SHP77 (cell line): ENCODE measurements at places on chromosomes 4 and X.

- no peak for DNase-seq
Observed at GRCh38 chr4:151581570-151581969, 172.6 kb downstream of the FHIP1A start.

- DNase-seq: no peak
Observed at GRCh38 chr4:38071801-38072431, 111.7 kb downstream of the PTTG2 start.

DNA sequence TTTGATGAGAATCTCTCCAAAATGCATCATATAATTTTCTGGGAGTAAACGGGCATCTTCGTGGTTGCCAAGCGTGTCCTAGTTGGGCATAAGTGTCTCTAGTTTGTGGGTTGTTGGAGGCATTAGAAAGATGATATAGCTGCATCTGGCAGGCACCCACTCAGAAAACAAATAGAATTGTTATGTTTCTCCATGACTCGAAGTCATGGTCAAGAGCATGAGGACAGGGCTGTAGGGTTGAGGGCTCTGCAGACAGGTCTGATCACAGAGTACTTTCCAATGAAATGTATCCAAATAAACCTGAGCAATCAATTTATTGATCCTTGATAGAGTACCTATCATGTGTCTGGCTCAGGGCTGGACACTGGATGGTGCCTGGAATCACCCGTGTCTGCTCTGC lies 82.7 kb downstream of the SORCS2 start:
- DNase-seq: no peak

GRCh38 chr4:67346654-67347053 lies 198.6 kb downstream of the CENPC start:
- DNase-seq: no peak

DNA sequence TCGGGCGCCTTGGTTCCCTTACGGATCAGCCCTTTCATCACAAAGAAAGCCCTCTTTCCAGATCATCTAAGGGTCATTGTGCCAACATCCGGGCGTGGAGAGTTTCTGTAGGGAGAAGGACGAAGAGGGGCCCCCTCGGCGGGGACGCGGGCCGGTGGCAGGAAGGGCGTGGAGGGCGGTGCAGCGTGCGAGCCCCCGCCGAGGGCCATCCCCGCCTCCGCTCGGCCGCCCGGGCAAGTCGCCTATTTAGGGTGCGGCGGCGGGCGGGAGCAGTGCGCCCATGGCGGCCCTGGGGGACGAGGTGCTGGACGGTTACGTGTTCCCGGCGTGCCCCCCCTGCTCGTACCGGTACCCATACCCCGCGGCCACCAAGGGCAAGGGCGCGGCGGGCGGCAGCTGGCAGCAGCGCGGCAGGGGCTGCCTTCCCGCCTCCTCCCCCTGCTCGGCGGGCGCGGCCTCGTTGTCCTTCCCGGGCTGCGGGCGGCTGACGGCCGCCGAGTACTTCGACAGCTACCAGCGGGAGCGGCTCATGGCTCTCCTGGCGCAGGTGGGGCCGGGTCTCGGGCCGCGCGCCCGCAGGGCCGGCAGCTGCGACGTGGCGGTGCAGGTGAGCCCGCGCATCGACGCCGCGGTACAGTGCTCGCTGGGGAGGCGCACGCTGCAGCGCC lies at the start of gene ZAR1:
Gene ZAR1 (plus strand): TSS at position 241 of the 668 bp plus-strand sequence. CDS start 40 bp downstream, at position 281.
- DNase-seq: no peak

- DNase-seq: no peak
Observed at GRCh38 chrX:33908074-33908473, 224.0 kb downstream of the FAM47A start.

- DNase-seq: no peak
Observed at GRCh38 chr4:47315346-47315745, 148.2 kb downstream of the COMMD8 start.

GRCh38 chrX:136892412-136892811 lies 11.9 kb upstream of the RBMX start:
- no peak for DNase-seq

DNA sequence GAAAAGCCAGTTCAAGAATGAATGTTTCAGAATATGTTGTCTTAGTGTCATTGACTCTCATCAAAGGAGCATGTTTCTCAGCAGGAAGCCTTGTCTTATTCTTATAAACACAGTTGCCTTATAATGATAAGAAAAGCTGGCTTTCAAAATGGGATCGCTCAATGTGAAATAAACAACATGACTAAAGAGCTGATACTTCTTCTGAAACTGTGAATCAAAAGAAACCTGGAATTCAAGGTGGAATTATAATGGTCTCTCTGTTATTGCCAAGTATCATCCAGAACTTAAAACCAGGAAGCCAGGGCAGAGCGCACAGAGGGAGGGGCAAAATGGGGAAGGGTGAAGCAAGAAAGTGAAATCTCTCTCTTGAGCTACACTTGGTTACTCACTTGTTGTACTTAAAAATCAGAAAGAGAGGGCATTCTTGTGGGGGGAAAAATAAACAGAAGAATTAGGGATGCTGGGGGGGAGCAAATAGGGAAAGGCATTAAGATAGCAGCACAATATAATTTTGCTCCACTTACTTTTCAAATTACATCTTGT lies 270.0 kb downstream of the MAPK10 start:
- no peak for DNase-seq

DNA sequence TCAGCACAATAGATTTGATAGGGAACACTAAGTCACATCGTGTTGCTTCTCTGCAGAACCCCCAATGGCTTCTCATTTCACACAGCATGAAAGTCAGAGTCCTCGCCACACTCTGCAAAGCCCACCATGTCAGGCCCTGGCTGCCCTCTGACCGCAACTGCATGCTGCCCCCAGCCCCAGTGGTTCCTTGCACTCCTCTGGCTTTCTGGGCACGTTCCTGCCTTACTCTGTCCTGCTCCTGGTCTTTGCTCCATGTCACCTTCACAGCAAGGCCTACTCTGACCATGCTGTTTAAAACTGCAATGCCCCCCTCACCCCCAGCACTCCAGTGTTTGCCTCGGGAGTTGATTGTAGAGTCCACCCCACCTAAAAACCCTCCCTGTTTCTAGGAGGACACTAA lies 78.1 kb downstream of the EVC start:
- no peak for DNase-seq

GRCh38 chr4:3285558-3286334 lies 7.1 kb upstream of the RGS12 start:
- DNase-seq: no peak

DNA sequence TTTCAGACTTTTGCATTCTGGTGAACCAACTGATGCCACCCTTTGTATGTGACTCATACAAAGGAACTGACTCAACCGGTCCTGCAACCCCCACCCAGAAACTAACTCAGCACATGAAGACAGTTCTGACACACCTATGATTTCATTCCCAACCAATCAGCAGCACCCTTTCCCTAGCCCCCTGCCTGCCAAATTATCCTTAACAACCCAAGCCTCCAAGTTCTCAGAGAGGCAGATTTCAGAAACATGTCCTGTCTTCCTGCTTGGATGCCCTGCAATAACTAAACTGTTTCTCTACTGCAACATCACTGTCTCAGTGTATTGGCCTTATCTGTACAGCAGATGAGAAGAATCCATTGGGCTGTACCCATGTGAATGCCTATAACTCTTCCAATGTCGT lies 284.7 kb downstream of the CAMK2D start:
- no peak for DNase-seq

GRCh38 chrX:83169683-83170082 lies 338.4 kb upstream of the POU3F4 start:
- DNase-seq: no peak

- DNase-seq: no peak
Observed at GRCh38 chr4:5954056-5954760, 61.3 kb upstream of the CRMP1 start.

DNA sequence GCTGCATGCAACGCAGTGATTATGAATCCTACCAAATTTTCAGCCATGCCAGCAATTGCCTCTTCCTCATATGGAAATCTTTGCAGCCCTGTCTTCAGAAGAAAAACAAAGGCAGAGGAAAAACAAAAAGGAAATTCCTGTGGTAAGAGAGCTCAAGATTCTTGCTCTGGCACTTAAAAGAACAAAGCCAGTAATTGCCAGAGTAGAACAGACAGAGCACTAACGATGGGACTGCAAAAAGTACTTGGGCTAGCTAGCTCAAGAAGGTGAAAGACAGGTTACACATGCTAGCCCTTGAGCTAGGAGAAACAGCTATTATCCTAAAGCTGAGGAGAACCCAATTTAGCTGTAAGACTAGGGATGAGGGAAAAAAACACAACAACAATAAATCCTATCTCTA lies 582.3 kb downstream of the KCNIP4 start:
- DNase-seq: no peak

- DNase-seq: no peak
Observed at GRCh38 chr4:54445866-54446265, 211.9 kb upstream of the KIT start.

GRCh38 chr4:69104719-69105275 lies 8.5 kb downstream of the UGT2B7 start:
- DNase-seq: no peak

- no peak for DNase-seq
Observed at GRCh38 chr4:47686294-47686872, 151.5 kb downstream of the CORIN start.

- DNase-seq: no peak
Observed at GRCh38 chr4:182576601-182577289, 333.5 kb downstream of the TENM3 start.

DNA sequence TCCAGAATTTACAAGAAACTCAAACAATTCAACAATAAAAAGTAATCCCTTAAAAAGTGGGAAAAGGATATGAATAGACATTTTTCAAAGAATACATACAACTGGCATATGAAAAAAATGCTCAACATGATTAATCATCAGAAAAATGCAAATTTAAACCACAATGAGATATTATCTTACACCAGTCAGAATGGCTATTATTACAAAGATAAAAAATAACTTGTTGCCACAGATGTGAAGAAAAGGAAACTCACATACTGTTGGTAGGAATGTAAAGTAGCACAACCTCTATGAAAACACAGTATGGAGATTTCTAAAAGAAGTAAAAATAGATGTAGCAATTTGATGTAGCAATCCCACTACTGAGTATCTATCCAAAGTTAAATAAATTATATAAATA lies 65.1 kb upstream of the DIAPH2 start:
- DNase-seq: no peak

DNA sequence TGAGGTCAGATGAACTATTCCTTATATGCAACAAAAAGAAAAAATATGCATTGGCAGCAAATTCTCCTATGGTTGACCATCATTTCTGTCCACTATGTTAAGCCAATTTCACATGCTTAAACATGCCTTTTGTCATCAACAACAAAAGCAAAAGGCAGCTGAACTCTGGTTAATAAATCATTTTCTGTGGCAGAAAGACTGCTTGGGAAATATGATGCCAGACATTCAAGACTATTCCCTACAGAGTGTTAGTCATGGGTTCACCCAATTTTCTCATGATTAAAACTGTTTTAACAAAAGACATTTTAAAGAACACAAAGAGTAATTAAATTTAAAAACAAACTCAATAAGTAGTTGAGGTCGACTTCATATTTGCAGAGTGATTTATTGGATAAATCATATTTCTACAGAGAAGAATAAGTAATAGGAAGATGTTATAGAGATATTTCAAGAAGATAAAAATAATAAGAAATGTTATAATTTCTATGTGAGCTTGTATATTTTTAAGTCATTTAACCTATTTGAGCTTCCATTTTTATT lies 890.6 kb downstream of the STPG2 start:
- no peak for DNase-seq

- DNase-seq: no peak
Observed at GRCh38 chr4:86846921-86847320, 2.3 kb downstream of the SLC10A6 start.

DNA sequence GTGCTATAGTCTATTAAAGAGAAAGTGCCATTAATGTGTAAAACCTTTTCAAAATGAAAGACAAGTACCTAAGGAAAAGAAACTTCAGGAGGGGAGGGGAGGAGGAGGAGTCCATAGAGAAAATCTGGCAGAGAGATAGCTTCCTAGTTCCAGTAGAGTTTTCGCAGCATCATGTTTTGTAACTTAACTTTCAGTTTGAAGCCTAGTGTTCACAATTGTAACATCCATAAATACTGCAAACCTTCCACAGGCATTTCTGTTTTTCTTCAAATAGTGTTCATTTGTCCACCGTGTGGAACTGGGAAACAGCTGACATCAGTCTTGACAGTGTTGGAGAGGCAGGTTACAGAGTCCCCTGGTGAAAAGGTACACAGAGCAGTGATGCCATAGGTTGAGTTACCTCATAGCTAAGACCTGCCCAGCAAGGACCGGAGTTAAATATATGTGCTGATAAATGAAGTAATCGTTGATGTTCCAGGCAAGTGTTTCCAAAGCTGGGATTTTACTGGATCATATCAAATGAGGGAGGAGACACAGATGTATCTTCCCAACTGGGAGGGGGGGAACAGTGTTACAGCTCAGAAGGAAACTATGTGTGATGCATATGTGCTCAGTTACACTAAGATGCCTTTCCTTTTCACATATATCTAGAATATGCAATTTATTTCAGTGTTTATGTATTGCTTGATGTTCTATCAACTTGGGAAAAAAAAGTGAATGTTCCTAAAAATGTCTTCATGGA lies 369.5 kb upstream of the FAM241A start:
- no peak for DNase-seq

DNA sequence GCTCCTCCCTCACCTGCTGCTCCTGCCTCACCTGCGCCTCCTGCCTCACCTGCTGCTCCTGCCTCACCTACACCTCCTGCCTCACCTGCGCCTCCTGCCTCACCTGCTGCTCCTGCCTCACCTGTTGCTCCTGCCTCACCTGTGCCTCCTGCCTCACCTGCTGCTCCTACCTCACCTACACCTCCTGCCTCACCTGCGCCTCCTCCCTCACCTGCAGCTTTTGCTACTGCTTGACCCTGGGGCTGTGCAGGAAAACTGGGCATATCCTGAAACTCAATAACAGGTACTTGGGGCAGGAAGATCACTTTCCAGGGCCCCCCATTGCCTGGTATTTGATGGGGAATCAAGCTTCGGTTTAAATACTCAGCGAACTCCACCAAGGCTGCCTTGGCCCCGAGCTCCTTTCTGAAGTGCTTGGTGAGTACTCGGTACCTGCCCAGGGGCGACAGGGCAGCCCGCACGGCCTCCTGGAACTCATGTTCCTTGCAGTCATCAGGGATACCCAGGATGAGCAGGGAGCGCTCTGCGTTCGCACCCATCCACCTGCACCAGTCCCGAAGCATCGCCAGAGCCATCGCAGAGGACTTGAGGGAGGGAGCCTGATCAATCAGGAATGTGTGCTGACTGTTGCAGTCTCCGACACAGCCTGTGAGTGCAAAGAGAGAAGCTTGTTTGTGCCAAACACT lies 2.7 kb downstream of the PNMA6E start:
- DNase-seq: no peak

- no peak for DNase-seq
Observed at GRCh38 chr4:83629945-83630721, 94.2 kb downstream of the GPAT3 start.

GRCh38 chr4:169557061-169557636 lies 55.2 kb downstream of the NEK1 start:
- DNase-seq: no peak
